WTC11 (cell line): ENCODE measurements at places on chromosomes 6 and 20. TPM values are rescaled to one million over a fixed set of nuclear protein-coding genes. Genes with fewer than 3 reads are reported as not detected.

GRCh38 chr6:160519603-160520042 is 144.5 kb downstream of the LPA start:
- DNase-seq = no peak

Gene FABP7
- 5.9 to 7.2 TPM (median 7.0 TPM) in 3 replicates for total RNA-seq

- no peak for DNase-seq
Observed at GRCh38 chr6:71545905-71546304, 257.3 kb downstream of the OGFRL1 start.

- no peak for DNase-seq
Observed at GRCh38 chr20:1206366-1207148, 3.3 kb downstream of the C20orf202 start.

Gene SYCP2L
- 5.4 to 6.7 TPM (median 6.3 TPM) in 3 replicates for total RNA-seq
